ENCODE measurements at places on chromosomes 12 and 14.

DNA sequence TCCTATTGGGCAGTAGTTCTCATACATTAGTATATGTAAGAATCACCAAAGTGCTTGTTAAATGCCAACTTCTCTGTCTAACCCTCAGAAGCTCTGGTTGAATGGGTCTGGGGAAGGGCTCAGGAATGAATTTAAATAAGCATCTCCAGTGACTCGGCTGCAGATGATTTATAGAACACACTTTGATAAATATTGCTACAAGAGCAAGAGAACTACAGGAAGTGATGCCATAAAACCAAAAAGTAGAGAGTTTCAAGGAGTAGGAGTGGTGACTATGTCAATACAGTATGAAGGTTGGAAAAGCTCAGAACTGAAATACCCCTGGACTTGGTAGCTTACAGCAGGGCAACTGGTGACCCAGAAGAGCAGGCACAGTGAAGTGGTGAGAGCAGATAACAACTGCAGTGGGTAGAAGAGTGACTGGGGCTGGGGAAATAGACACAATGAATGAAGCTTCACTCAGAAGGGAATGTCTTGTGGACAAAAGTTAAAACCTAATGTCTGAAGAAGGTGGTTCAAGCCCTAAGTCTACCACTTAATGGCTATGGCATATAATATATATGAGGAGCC, 8.0 kb upstream of the PLEKHA5 start:
- DNase-seq, result no peak

- no peak for DNase-seq
Measured at GRCh38 chr14:101843665-101844064, 82.2 kb downstream of the PPP2R5C start.

DNA sequence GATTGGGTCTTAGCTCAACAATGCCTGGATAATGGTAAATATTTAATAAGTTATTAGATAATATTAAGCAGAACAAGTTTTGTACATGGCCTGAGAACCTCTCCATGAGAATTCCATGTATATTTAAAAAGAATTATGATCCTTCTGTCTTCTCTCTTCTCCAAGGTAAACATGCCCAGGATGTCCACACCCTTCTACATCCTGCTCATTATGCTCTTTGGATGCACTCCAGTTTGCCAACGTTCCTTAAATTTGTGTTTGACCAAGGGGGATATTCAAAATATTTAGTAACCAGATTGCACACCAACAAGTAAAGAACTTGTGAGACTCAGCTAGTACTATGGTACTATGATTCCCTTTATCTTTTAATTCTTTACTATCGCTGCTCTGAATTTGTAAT, 44.8 kb upstream of the ERGIC2 start:
- DNase-seq, result no peak

DNA sequence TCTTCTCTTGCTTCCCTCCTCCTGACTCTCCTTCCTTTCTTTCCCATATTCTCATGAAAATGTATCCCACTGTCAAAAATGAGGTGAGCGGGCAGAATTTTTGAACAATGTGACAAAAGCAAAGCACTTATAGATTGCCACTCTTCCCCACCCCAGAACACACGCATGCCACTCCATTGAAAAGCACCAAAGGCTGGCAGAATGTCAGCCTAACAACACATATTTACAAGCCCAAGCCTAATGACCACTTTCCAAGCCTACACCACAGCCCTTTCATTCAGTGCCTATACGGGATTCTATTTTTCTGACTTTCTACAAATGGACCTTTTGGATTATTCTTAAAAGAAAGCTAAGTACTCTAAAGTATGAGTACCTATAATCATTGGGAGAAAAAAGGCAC, 62.9 kb upstream of the METAP2 start:
- no peak for DNase-seq
